ENCODE measurements at places on chromosomes 13 and 19. TPM values are rescaled to one million over a fixed set of nuclear protein-coding genes. Genes with fewer than 3 reads are reported as not detected.

- no peak for DNase-seq
Observed at GRCh38 chr19:17553256-17553655, 2.2 kb upstream of the COLGALT1 start.

DNA sequence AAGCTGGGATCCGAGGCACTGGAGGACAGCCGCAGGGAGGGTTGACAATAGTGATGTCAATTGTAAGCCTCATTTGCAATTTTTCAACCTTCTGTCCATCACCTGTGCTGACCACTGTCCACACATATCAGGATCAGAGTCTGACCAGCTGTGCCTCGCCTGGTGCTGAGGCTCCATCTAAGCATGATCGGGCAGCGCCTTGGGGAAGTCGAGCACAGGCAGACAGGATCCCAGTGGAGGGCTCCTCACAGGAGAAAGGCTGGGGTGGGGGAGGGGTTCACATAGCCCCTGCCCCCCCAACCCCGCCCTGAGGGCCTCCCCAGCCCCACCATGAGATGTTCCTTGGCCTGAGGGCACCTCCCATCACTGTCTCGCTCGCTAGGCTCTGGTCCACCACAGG lies 60.3 kb downstream of the RAB20 start:
- DNase-seq = no peak

- no peak for DNase-seq
Observed at GRCh38 chr13:42525035-42525504, 48.9 kb upstream of the TNFSF11 start.

DNA sequence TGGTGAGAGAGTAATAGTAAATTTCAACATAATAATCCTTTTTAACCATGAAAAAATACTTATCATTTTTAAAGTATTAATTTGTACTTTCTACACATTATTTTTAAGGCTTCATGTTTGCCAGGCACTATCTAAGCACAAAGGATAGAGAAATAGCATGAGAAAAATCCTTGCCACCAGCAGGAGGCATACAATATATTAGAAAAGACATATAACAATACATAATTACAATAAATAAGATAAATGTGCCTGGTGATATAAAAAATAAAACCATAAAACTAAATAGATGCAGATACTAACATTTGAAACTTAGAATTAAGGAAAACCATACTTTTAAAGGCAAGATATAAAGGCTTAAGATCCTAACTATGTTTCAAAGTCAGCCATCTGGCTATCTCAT lies 1256.4 kb downstream of the DIAPH3 start:
- DNase-seq = no peak

DNA sequence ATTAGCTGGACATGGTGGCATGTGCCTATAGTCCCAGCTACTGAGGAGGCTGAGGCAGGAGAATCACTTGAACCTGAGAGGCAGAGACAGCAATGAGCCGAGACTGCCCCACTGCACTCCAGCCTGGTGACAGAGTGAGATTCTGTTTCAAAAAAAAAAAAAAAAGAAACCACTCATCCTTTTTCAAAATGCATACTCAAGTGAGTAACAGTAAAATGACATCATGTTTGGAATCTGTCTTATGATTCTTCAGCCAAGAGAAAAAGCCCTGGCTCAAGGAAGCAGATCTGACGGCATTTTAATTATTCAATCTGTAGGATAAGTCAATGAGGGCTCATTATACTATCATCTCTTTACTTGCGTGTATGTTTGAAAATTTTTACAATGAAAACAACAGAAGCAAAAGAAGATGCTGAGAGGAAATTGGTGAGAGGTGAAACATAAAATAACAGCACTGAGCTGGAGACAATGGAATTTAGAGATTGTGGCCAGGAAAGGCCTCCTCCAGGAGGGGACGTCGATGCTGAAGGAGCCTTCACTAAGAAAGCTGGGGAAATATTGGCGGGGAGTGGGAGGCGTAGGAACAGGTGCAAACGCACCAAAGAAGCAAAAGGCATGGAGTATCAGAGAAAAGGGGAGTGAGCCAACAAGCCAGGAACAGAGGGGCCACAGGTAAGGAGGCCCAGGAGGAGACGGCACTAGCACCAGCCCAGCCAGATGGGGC lies 12.9 kb upstream of the CCNE1 start:
- DNase-seq = no peak

DNA sequence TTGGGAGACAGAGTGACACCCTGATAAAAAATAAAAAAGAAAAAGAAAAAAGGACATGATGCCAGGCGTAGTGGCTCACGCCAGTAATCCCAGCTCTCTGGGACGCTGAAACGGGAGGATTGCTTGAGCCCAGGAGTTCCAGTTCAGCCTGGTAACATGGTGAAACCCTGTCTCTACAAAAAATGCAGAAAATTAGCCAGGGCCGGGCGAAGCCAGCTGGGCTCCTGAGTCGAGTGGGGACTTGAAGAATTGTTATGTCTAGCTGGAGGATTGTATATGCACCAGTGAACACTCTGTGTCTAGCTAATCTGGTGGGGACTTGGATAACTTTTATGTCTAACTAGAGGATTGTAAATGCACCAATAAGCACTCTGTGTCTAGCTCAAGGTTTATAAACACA lies 32.3 kb downstream of the TMPRSS9 start:
- no peak for DNase-seq

DNA sequence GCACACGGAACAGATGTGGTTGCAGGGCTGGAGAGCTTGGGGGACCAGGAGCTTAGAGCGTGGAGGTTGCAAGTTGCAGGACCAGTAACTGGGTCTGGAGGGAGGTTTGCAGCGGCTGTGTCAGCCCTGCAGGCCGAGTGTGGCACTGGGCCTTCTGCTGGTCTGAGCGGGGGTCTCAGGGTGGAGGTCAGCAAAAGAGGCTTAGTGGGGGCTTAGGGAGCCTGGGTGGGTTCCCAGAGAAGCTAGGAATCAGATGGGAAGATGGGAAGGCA lies 5.8 kb upstream of the HCN2 start:
- DNase-seq = no peak

Gene RSPH6A
- not detected for polyA plus RNA-seq

Gene PRODH2
- 24.2 TPM for polyA plus RNA-seq

Gene LGALS7B
- polyA plus RNA-seq = 1.4 TPM

Gene ZNF14
- polyA plus RNA-seq = 11.8 TPM

Gene PABPC3
- polyA plus RNA-seq = 1.6 TPM

Gene GPC6
- 61.0 TPM for polyA plus RNA-seq

Gene ACP4
- polyA plus RNA-seq = 0.52 TPM

Data from left renal cortex interstitium (tissue), 4 donors.